ENCODE measurements at places on chromosomes 1 and 21.

GRCh38 chr1:215473943-215474342, 93.2 kb upstream of the KCTD3 start:
- DNase-seq, result no peak

DNA sequence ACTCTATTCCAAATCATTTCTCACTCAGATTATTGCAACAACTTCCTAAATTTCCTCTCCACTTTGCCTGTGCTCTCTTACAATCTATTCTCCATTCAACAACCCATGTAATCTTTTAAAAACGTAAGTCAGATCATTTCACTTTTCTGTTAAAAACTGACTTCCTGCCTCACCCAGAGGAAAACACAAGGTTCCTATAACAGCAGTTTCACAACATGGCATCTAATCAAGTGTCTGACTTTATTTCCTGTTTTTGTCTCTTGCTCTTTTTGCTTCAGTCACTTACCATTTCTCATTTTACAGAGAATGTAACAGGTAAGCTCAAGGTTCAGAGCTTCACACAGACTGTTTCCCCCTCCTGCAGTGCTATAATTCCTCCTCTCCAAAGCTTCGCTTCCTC, 560.7 kb downstream of the LRRIQ3 start:
- DNase-seq, result no peak

DNA sequence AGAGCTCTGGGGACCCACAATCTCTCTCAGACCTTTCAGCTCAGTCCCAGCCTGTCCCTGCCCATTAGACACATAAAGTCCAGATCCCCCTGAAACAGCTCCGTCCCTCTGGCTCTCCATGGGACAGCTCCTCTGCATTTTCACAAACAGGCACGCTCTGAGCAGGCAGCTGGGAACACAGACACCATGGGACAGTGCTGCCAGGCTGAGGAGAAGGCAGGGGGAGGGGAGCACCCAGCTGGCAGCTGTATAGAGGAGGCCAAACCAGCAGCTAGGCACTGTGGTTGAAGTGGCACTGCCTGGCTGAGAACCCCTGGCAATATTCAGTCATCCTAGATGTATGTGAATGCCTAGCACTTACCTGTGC, 2.0 kb downstream of the TMEM63A start:
- no peak for DNase-seq

DNA sequence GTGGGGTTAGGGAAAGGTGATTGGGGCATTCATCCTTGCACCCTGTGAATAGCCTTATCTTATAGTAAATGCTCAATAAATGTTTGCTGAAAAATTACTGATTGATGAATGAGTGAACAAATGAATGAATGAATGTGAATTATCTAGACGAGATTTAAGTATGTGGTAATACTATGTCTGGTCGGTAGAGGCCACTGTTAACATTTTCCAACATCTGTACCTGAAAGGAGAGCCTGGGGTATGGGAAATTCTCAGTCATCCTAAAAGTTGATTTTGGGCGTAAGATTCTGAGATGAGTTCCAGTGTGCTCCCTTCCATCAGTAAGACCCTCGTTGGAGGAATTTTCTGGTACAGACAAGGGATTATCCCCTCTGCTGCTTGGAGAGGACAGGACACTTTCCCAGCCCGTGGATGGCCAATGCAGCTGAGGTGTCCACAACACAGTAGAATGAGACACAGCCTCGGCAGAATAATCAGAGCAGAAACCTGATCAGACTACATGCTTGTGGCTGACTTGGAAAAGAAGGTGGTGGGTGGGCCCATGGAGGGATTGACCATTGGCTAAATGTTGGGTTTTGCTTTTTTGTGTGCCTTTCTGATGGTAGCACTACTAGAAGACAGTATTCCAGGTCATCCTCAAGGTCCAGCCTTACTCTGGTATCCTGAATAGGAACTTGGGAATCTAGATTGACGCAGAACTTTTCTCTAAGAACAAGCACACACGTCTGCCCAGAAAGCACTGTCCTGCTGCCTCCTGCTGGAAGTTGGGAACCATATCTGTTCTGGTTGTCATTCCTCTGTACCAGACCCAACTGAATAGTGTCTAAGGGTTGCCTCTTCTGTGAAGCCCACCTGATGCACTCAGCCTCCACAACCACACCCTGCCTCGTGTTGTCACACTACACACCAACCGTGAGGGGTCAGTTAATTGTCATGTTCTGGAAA, 262.0 kb downstream of the TNR start:
- peak; percentile 15 for DNase-seq

DNA sequence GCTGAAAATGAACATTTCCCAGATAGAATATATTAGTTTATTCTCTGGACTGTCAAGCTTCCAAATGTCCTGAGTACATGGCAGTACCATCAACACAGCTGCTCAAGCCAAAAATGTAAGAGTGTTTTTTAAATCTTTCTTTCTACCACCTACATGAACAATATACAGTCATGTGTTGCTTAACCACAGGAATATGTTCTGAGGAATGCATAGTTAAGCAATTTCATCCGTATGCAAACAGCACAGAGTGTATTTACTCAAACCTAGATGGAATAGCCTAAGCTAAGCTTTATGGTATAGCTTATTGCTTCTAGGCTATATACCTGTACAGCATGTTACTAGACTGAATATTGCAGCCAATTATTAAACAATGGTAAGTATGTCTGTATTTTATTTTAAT, 561.9 kb upstream of the ADGRL4 start:
- DNase-seq, result no peak

DNA sequence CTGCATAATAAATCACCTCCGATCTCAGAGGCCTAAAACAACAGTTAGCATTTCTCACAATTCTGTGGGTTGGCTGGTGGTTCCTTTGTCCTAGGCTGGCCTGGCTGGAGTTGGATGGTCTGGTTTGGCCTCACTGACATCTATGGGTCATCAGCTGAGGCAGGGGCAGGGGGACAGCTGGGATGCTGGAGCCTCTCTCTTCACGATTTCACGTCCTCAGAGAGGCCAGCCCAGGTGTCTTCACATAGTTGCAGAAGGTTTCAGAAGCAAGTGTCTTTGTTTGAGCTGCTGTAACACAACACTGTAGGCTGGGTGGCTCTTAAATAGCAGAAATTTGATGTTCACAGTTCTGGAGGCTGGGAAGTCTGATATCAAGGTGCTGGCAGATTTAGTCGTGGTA, 155.5 kb upstream of the CACNA1E start:
- DNase-seq, result no peak

DNA sequence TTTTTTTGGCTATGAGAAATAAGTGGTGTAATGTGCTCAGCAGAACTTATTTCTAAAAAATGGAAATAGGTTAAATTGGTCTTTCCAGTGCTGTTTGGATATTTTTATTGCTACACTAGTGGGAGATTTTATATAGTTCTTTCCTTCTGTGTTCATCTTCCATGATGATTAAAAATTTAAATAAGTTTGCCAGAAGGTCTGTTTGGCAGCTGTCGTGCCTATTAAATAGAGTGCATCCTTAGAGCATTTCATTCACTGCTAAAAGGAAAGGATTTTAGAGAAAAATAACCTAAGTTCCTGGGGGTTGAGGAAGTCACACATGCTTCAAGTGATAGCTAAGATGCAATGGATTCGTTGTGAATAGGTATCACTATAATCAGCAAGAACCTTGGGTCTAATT, 29.7 kb upstream of the RAVER2 start:
- DNase-seq, result no peak

All from activated CD4-positive, alpha-beta T cell treated with anti-CD3 and anti-CD28 coated beads, Interleukin-2, Interleukin-4, amounts not matched to agents 100 ng/mL and 50 ng/mL, durations not matched to agents 16 hours and 8 hours (primary cell).